ENCODE measurements at places on chromosomes 13 and 19.

- peak; percentile 59 for DNase-seq
Measured at GRCh38 chr19:4866595-4867424, 657 bp downstream of the PLIN3 start.

DNA sequence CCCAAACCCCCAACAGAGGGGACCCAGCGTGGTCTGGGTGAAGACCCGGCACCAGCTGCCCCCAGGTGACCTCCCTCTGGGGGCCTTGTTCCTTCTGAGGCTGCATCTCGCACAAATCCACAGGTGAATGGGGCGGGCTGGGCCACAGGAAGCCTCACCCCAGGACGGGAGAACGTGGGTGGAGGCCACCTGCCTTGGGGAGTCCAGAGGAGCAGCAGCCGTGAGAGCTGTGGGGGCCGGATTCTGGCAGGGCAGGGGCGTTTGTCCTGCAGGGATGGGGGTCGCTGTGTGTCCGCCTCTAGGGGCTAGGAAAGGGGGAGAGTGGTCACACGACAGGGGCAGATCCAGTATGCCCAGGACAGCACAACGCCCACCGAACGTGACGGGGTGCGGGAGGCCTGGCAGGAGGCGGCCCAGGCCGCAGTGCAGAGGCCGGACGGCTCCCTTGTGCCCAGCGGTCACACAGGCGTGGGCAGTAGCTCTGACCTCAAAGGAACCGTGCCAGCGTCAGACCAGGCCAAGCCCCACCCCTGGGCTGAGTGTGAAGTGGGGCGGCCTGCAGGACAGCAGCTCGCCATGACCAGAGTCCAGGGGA lies 6.7 kb downstream of the POLR2E start:
- no peak for DNase-seq

- no peak for DNase-seq
Measured at GRCh38 chr13:50845211-50845610, 1.7 kb upstream of the DLEU7 start.

DNA sequence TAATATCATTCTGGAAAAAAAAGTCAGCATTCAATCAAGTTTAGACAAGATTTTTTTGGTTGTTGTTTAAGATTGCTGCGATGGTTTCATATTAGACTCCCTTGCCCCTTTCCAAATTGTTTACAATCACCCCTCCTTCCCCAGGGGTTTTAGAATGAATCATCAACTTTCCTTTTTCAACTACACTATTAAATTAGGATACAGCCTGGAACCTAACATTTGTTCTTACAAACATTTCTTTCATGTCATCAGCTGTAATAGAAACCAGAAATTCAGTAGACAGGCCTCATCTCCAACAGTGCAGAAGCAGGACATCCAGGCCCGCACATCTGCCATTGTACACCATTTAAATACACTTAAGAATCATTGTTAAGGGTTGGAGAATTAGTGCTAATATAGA lies 44.4 kb upstream of the WDFY2 start:
- no peak for DNase-seq

GRCh38 chr13:101639711-101640110 lies 187.2 kb downstream of the ITGBL1 start:
- DNase-seq, result no peak

- no peak for DNase-seq
Measured at GRCh38 chr13:26255115-26255514, 1.2 kb downstream of the CDK8 start.

- no peak for DNase-seq
Measured at GRCh38 chr19:39413911-39414608, 1.6 kb downstream of the PLEKHG2 start.

GRCh38 chr13:97403893-97404750 lies 29.8 kb upstream of the RAP2A start:
- DNase-seq, result no peak

- no peak for DNase-seq
Measured at GRCh38 chr13:43805071-43805468, 18.3 kb upstream of the ENOX1 start.

DNA sequence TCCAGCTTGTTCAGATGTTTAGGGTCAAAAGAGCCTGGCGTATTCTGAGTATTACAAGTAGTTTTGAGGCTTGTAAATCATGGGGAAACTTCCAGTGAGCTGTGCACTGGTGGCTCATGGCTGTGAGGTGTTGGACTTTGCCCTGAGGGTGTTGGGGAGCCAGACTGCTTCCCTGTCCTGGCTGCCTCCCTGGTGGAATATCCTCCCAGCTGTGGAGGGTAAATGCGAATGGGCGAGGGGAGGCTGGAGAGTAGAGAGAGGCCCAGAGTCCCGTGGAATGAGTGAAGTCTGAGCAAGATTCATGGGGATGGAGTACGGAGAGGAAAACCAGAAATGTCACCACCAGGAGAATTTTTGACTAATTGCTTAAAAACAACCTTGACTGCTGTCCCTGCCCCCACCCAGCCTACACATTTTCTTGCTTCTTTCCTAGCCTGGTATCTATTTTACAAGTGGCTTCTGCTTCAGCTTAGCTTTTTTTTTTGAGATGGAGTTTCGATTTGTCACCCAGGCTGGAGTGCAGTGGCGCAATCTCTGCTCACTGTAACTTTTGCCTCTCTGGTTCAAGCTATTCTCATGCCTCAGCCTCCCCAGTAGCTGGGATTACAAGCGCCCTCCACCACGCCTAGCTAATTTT lies 3.7 kb downstream of the SNRPA start:
- peak; percentile 30 for DNase-seq

GRCh38 chr19:32171719-32172151 lies 173.7 kb upstream of the ZNF507 start:
- DNase-seq, result no peak

GRCh38 chr13:72397265-72397664 lies 330.2 kb downstream of the MZT1 start:
- DNase-seq, result no peak

GRCh38 chr13:32362574-32362973 lies 47.3 kb downstream of the BRCA2 start:
- DNase-seq, result no peak

DNA sequence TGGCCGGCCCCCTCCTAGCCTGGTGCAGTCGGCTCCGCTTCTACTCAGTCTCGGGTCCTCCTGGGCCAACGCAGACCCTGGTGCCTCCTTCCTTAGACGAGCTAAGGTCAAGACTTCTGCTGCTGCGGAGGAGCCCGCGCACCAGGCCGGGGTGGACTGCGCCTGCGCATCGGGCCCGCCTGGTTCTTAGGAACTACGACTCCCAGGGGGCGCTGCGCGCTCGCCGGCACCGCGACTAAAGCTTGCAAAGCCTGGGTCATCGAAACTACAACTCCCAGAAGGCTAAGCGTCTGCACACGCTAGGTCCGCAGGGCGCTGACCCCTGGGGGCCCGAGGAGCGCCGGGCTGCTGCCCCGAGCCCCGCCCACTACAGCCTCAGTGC lies at the start of gene ZNF835:
Gene ZNF835 (minus strand): TSS at position 145 of the 382 bp plus-strand sequence. CDS start 6,559 bp downstream, outside the sequence.
- peak; percentile 88 for DNase-seq

- DNase-seq, result no peak
Measured at GRCh38 chr19:2495651-2496316, 19.9 kb downstream of the GADD45B start.

DNA sequence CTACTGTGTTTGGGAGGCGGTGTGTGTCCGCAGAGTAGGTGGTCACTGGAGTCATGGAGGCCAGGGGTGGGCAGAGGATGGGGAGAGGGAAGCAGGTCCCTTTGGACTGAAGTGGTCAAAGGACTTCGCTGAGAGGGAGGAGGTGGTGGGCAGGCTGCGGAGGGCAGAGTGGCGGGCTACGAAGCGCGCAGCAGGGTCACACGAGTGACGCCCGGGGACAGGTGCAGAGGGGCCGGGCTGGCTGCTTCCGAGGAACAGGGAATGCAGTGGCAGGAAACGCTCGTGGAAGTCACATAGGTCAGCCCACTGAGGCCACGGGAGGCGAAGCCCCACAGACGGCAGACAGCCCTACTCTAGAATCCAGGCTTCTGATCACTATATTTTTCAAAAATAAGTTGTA lies 111.5 kb downstream of the URI1 start:
- DNase-seq, result no peak

GRCh38 chr19:49499030-49499670 lies 2.9 kb downstream of the RPS11 start:
- DNase-seq, result peak; percentile 67

GRCh38 chr19:13588957-13589833 lies 82.9 kb upstream of the CACNA1A start:
- peak; percentile 77 for DNase-seq

DNA sequence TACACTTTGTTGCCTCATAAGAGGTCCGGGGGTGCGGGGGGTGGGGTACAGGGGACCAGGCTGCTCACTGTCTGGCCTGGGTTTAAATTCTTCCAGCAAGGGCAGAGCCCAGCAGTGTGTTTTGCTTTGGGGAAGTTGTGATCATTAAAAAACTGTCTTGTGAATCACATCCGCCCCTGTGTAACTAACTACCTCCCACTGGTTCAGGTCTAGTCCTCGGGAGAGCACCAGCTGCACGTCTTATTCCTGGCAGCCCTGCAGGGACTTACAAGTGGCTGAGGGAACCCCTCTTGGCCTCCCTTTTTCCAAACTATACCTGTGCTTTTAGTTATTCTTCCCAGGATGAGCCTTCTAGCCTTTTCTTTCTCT lies 127.5 kb downstream of the SIPA1L3 start:
- peak; percentile 33 for DNase-seq

DNA sequence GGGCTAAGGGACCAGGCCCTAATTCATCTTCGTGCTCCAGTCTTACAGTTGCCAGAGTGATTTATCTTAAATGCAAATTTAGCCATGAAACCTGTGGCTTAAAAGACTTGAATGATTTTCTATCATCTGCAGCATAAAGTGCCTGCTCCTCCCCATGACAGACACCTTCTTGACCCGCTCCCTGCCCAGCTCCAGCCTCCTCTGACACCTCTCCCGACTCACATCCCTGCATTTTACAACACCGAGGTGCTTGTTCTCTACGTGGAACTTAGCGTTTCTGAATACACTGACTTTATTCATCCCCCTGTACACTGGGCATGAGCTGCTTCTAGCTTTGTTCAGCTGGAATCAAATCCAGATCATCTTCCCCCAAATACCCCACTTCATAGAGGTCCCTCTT lies 128.7 kb upstream of the MYO16 start:
- DNase-seq, result no peak

DNA sequence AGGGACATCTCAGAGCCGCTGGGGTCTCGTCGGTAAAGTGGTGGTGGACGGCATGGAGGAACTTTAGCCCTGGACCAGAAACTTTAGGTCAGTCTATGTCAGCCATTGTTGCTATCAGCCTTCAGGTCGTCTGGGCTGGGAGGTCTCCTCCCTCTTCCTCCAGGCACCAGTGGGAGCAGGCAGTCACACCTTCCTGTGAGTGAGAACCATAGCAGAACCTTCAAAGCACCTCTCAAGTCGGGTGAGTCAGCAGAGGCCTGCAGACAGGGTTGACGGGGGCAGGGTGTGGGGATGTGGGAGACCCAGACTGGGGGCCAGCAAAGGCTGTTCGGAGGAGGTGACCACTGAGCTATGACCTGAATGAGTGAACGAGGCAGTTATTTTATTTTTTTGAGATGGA lies 15.4 kb upstream of the SBNO2 start:
- peak; percentile 43 for DNase-seq

GRCh38 chr13:41547251-41548000 lies 90.1 kb downstream of the RGCC start:
- DNase-seq, result no peak

DNA sequence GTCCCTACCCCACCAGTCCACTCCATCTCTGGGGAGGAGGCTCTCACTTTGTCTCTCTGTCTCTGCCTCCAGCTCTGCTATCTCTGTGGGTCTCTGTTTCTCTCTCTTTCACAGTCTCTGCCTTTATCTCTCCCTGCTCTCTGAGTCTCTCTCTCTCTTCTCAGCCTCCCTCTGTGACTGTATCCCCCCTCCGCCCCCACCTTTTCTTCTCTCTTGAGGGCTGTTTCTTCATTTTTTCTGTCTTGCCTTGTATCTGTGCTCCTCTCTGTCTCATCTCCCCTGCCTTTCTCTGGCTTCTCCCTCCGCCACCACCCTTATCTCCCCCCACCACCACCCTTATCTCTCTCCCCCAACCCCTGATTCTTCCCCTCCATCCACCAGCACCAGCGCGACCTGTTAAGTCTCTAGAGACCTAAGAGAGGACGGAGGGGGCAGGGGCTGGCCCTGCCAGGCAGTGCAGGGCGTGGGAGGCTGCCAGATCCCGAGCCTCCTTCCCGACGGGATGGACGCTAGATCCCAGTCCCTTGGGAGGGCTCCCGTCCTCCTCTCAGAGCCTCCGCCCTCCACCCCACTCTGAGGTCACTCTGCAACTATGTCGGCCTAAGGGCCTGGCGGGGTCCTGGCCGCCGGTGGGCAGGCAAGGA lies 1.0 kb downstream of the AXL start:
- DNase-seq, result no peak

DNA sequence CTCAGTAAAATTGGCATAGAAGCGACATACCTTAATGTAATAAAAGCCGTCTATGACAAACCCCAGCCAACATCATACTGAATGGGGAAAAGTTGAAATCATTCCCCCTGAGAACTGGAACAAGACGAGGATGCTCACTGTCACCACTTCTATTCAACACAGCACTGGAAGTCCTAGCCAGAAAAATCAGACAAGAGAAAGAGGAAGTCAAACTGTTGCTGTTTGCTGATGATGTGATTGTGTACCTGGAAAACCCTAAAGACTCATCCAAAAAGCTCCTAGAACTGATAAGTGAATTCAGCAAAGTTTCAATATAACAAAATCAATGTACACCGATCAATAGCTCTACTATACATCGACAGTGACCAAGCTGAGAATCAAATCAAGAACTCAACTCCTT lies 63.3 kb downstream of the TNFSF13B start:
- DNase-seq, result no peak

DNA sequence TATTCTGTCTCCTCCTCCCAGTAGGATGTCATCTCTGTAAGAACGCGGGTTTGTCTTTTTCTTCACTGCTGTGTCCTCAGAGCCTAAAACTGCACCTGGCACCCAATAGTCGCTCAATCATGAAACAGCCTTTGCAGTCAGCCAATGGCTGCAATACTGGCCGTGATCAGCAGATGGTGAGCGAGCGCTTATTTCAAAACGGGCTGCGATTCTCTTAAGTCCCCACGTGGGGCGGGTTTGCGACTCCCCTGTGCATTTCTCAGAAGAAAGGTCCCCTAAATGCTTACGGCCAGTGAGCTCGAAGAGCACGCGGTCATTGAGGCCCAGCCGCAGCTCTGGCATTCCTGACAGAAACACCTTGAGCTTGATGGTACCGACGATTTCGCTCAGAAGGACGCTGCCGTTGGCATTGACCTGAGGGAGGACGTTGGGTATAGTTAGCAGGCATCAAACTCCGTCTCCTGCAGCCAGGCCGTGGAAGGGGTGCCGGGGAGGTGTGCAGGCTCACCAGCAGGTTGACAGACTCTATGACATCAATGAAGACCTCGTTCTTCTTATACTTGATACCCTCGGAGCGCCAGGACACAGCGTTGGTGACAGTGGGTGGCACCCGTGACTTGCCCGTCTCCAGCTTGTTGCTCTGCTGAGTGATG lies 6.0 kb downstream of the AP1M2 start:
- peak; percentile 89 for DNase-seq
